Cardiac atrium fibroblast (primary cell): ENCODE measurements at places on chromosomes 7 and 10. TPM values are rescaled to one million over a fixed set of nuclear protein-coding genes. Genes with fewer than 3 reads are reported as not detected.

The PHYH gene
- 17.0 and 18.8 TPM in 2 replicates for total RNA-seq

The FKBP6 gene
- total RNA-seq: not detected in 2 replicates

The CDC123 gene
- total RNA-seq: 74.9 and 93.3 TPM in 2 replicates

The STAMBPL1 gene
- total RNA-seq: 13.9 and 23.8 TPM in 2 replicates

The STEAP1B gene
- 1.8 and 5.2 TPM in 2 replicates for total RNA-seq

The AVPI1 gene
- 5.1 and 13.4 TPM in 2 replicates for total RNA-seq

The AGAP9 gene
- total RNA-seq: 0.32 and 0.90 TPM in 2 replicates

The MDFIC gene
- total RNA-seq: 17.3 and 25.1 TPM in 2 replicates

The TRA2A gene
- total RNA-seq: 14.6 and 16.2 TPM in 2 replicates

The LHFPL3 gene
- not detected in 2 replicates for total RNA-seq

The CPEB3 gene
- total RNA-seq: 0.65 and 1.3 TPM in 2 replicates

The ZNF727 gene
- total RNA-seq: not detected in 2 replicates

The TUBAL3 gene
- total RNA-seq: not detected in 2 replicates

The AQP1 gene
- 4.4 and 7.9 TPM in 2 replicates for total RNA-seq

The PLA2G12B gene
- total RNA-seq: not detected in 2 replicates

The LRRD1 gene
- not detected in 2 replicates for total RNA-seq

The KCP gene
- not detected in 2 replicates for total RNA-seq

The AMZ1 gene
- under 0.01 TPM in 1 of 2 replicates, not detected in the other for total RNA-seq

The HILPDA gene
- 45.0 and 47.8 TPM in 2 replicates for total RNA-seq

The SPDYE9 gene
- total RNA-seq: not detected in 2 replicates

The OR2F2 gene
- not detected in 2 replicates for total RNA-seq

The EN2 gene
- not detected in 2 replicates for total RNA-seq

The MYH16 gene
- not detected in 2 replicates for total RNA-seq

The OPN4 gene
- not detected in 2 replicates for total RNA-seq

The HOGA1 gene
- total RNA-seq: 0.72 TPM in 1 of 2 replicates, not detected in the other

The PNLIP gene
- not detected in 2 replicates for total RNA-seq

The COL13A1 gene
- total RNA-seq: 26.9 and 27.9 TPM in 2 replicates

The GJD4 gene
- total RNA-seq: not detected in 2 replicates

The MCM10 gene
- total RNA-seq: 2.2 and 2.6 TPM in 2 replicates

The PRLHR gene
- not detected in 2 replicates for total RNA-seq

The ADAP1 gene
- 11.4 and 13.9 TPM in 2 replicates for total RNA-seq

The NRBF2 gene
- 36.0 and 36.5 TPM in 2 replicates for total RNA-seq

The DEPP1 gene
- total RNA-seq: 57.2 and 84.2 TPM in 2 replicates
